ENCODE measurements at places on chromosomes 6 and 20.

DNA sequence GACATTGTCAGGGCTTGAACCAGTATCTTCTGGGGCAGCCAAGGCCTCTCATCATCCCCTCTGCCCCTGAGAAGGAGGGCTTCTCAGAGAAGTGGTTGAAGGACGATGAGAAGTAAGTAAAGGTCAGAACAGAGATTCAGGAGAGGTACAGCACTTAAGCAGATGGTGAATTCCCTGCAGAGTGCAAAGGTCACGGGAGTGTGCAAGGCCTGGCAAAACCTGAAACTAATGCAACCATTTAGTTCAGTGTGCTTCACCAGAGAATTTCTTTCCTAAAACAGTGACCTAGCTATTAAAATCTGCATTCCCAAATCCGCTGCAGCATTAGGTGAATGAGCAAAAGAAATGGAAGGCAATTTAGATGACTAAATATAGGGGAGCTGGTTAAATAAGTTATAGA lies 58.4 kb downstream of the TRERF1 start:
- no peak for DNase-seq

DNA sequence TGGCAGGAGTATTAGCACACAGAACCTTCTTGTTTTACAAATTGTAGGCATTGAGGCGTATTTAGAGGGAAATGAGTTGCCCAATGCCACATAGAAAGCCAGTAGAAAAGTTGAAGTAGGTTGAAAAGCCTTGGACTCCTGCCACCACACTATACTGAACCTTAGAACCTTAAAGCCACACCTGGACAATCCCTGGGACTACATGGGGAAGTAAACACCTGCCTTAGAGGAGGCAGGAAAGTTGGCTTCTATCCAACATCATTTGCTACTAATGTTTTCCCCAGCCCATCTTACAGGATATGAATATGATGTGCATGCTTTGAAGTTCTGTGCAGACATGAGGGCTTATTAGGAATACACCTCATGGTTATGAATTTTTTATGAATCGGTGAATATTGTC lies 5.3 kb upstream of the EPPIN start:
- DNase-seq: no peak

DNA sequence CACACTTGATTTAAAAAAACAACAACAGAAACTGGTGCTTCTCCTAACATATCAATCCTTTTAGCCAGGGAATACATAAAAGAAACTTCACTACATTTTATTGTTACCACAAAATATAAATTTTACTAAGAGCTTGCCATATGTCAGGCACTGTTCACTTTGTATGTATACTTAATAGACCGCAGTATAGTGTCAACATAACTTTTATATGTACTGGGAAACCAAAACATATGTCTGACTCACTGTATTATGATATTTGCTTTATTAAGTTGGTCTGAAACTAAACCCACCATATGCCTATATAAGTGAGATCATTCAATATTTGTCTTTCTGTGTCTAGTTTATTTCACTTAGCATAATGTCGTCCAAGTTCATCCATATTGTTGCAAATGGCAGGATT lies 108.4 kb downstream of the KLHL32 start:
- no peak for DNase-seq

- DNase-seq: no peak
Measured at GRCh38 chr20:51021067-51022025, 1.6 kb downstream of the KCNG1 start.

DNA sequence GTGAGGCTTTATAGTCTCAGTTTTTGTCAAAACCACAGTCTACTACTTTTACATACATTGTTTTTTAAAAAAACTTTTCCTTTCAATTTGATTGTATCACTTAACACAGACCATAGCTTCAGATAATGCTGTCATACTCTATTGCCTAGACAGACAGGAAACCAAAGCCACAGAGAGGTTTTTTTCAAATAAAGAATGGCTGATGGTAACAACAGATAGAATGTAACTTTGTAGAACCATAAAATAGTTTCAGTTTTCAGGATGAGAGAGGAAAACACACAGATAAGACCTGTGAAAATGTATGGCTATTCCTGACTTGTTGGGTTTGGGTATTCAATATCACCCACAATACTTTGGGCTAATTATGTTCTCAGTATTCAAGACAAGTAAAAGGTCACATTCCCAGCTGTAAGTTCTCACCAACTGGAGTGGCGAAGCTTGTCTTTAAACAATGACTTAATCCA lies 94.0 kb downstream of the ADGRG6 start:
- DNase-seq: no peak

- no peak for DNase-seq
Measured at GRCh38 chr6:36837022-36837339, 2.3 kb downstream of the CPNE5 start.

GRCh38 chr6:45074439-45074838 lies 253.7 kb upstream of the RUNX2 start:
- no peak for DNase-seq

DNA sequence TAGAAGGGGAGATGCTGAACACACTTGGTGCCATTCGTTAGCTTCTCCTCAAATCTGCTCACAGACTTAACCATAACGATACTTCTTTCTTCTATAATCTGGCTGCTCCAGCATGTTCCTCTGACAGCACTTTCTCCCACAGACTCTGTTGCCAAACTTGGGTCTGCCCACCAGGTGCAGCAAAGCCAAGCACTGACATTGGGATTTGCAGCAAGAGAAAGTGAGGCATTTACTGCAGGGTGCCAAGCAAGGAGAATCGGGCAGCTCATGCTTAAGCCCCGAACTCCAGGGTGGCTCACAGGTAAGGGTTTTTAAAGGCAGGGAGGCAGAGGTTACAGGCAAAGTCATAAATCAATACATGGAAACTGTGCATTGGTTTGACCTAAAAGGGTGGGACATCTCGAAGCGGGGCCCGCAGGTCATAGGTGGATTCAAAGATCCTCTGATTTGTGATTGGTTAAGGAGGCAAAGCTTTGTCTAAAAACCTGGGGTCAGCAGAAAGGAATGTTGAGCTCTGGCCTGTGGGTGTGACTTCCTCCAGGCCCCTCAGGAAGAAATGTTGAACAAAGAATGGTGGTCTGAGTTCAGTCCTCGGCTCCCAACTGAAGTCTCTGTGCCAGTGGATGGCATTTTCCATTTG lies 25.1 kb upstream of the PNPLA1 start:
- DNase-seq: no peak

DNA sequence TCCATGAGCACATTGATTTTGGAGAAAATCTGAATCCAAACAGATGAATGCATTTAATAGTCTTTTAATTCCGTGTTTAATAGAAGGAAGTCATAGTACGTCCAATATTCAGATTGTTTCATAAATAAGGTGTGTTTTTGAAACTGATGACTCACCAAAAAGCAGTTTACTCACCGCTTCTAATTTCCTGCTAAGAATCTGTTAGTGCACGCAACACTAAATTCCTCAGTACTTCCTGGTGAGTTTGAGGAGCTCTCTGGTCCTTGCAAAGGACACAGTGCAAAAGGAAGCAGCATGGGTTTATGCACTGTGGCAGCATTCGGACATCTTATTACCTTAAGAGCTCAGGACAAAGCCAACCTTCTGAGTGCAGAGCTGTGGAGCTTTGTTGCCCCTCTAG lies 2.3 kb upstream of the ADGRF1 start:
- no peak for DNase-seq

- DNase-seq: no peak
Measured at GRCh38 chr20:24964506-24964840, 15.4 kb downstream of the CST7 start.

GRCh38 chr6:1099264-1099663 lies 212.6 kb upstream of the FOXQ1 start:
- no peak for DNase-seq

GRCh38 chr20:45301824-45302271 lies 4.8 kb upstream of the RBPJL start:
- no peak for DNase-seq

- DNase-seq: no peak
Measured at GRCh38 chr6:28357036-28357435, 7.3 kb downstream of the ZKSCAN3 start.

DNA sequence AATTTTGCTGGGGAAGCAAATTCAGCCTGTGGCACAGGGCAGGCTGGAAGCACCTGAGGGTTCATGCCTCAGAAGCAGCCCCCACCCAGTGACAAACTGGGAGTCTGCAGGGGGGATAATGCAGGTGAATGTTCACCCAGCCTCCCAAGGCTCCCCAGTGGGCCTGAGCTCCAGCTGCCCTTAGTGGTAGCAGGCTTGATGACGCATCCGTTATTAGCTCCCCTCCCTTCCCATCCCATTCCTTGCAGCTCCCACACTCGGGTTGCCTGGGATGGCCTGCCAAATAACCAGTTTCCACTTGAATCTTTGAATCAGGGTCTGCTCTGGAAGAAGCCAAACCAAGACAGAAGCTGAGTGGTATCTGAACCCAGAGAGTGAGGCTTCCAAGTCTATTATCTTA lies 15.8 kb downstream of the KCNK15 start:
- no peak for DNase-seq

DNA sequence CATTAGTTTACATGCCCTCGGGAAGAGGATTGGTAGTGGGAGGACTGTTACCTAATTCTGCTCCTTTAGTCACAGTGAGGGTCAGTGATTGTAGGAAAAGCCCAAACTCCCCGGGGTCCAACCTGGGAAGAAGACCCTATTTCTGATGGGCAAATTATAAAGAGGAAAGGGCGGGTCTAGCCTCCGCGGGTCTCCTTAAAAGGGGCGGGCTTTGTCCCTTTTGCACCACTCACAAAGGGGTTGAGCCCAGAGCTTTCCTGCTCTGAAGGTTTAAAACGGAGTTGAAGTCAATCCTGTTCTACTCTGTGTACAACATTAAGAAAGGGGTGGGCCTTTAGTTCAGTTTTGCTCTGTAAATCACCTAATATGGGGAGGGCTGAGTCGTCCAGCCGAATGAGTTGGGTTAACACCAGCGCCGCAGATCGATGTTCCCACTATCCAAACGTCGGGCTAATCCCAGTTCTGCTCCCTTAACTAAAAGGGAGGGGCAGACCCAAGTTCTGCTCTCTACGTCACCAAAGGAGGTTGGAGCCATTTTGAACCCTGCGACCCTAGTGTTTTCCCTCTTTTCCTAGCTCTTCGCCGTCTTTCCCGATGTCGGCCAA lies 920 bp upstream of the RNF5 start:
- DNase-seq: no peak

DNA sequence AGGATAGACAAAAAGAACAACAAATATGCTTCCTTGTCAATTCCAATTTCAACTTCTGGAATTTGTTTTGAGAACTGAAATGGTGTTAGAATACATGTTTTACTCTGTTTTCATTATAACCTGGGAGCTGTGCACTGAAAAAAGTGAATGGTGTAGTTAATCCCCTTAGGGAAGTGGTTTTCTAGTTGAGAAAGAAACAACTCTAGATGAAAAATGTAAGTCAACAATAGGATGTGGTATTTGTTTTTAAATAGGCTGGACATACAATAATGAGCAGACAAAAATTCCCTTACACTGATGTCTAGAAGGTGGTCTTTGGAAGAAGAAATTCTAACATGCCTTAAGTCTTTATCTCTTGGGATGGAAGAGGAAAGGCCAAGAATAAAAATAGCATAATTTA lies 59.9 kb upstream of the TINAG start:
- DNase-seq: no peak

DNA sequence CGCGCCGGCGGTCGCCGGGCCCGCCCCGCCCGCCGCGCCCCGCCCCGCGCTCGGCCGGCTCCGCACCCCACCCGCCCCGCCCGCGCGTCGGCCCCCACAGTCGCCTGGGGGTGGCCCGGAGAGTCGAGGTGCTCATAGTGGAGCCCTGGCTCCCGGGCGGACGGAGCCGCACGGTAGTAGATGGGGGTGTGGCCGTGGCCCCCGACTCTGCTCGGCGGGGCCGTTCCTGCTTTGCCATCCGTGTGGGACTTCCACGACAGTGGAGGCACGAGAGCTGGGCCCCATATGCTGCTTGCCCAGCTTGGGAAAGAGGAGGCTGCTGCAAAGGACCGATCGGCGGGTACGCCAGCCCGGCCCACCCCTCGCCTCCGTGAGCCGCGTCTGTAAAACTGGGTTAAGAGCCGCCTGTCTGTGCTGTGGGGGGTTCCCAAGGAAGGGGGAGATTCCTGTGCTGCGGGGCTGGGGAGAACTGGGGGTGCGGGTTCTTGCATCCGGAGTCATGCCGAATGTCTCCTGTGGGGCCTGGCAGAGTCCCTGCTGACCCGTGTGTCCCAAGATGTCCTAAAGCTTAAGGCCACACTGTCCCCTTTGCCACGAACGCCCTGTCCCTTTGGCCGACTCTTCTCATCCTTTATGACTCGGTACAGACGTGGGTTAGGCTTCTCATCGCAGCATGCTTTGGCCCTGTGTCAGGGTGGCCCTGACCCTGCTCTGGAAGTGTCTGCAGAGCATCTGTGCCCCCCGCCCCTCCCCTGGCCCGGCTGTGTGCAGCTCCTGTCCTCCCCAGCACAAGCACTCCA lies at the start of gene OPRL1:
OPRL1 (plus strand) TSS at position 70 of the 800 bp plus-strand sequence. CDS start 12,639 bp downstream, outside the sequence.
- no peak for DNase-seq

- no peak for DNase-seq
Measured at GRCh38 chr6:42378536-42378935, 73.2 kb downstream of the TRERF1 start.

DNA sequence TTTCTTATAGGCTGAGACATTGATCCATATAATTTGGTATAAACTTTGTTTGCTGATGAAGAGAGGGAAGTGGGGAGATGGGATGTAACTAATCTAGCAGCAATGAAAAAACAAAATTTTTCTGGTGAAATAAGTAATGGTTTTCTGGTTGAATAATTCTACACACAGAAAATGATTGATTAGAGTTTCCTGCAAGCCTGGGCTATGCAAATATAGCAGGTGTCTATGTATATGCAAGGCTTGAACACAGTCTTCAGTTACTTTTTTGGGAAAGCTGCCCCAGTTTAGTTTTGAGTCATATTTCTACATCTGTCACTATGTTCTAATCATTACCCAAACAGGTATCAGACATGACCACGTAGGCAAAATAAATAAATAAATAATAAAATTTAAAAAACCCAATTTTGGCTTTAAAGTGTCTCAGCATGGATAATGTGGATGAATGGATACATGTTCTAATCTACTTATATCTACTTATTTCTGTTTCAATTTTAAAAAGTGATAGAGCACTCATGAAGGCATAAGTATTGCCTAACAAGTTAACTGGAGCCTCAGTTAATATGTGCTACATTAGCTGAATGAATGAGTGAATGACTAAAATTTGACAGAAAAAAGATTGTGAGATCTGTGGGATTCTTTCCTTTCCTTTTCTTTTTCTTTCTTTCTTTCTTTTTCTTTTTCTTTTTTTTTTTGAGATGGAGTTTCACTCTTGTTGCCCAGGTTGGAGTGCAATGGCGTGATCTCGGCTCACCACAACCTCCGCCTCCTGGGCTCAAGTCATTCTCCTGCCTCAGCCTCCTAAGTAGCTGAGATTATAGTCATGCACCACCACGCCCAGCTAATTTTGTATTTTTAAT lies 37.2 kb upstream of the TFB1M start:
- no peak for DNase-seq

GRCh38 chr6:131065824-131066171 lies 2.8 kb upstream of the EPB41L2 start:
- DNase-seq: no peak

- no peak for DNase-seq
Measured at GRCh38 chr6:34388421-34388820, 4.0 kb downstream of the NUDT3 start.

- DNase-seq: no peak
Measured at GRCh38 chr20:3572151-3572550, 91.0 kb downstream of the GFRA4 start.

GRCh38 chr6:108621117-108621516 lies 60.4 kb downstream of the FOXO3 start:
- peak; percentile 55 for DNase-seq

GRCh38 chr6:20403766-20404640 lies 2.3 kb downstream of the E2F3 start:
- no peak for DNase-seq

All from gastrocnemius medialis (tissue), 4 donors.